ENCODE measurements at places on chromosomes 6 and 20.

DNA sequence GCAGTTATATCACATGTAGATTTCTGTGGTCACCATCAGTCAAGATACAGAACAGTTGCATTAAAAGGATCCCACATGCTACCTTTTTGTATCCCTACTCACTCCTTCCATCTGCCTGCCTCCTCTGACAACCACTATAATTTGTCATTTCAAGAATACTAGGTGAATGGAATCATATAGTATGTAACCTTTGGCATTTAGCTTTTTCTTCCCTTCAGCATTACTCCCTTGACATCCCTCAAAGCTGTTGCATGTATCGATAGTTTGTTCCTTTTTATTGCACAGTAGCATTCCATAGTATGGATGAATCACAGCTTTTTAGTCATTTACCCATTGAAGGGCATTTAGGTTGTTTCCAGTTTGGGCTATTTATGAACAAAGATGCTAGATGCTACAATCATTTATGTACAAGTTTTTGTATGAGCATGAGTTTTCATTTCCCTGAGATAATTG lies 26.1 kb downstream of the NCOA7 start:
- DNase-seq, result no peak

DNA sequence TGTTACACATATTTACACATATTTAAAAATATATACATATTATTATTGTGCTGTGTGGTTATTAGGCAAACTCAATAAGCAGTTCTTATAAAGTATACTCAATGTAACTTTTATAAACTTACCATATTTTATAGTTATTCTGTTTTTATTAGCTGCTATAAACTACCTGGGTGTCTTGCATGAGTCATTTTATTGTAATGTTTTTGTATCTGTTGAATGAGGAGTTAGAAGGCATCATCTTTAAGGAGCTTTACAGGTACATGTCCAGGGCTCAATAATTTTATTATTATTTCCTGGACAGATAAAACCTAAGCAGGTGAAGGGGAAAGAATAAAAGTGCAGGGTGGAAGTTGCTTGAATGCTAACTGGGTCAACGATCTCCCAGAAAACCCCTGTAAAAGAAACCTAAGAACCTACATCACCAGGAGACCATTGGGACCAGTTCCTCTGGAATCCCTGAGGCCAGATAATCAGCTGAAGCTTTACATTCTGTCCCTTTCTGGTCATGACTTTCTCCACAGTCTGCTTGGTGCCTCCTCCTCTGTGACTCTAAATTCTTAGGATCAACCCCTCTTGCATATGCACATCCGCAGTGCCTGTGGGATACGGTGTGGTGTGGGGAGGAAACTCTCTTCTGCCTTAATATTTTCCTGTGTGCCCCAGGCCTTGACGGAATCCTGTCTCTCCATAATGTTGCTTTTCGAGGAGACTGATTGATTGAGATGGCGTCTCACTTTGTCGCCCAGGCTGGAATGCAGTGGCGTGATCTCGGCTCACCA lies 38.0 kb downstream of the TRIM38 start:
- no peak for DNase-seq

DNA sequence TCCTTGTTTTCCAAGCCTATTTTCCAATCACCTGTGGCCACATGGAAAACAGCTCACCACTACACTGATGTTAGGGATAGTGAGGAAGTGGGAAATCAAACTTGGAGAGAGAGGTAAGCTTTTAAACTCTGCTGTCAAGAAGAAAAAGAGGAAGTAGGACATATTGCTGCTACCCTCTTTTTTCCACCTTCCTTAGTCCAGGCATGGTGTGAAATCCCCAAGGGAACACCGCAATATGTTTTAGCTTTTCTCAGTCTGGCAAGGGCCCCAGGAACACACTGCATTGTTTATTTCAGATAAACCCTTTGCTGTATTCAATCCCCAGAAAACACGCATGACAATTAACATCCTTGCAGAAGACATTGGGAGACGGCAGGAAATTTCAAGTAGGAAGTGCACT lies 61.3 kb downstream of the HS3ST5 start:
- no peak for DNase-seq

DNA sequence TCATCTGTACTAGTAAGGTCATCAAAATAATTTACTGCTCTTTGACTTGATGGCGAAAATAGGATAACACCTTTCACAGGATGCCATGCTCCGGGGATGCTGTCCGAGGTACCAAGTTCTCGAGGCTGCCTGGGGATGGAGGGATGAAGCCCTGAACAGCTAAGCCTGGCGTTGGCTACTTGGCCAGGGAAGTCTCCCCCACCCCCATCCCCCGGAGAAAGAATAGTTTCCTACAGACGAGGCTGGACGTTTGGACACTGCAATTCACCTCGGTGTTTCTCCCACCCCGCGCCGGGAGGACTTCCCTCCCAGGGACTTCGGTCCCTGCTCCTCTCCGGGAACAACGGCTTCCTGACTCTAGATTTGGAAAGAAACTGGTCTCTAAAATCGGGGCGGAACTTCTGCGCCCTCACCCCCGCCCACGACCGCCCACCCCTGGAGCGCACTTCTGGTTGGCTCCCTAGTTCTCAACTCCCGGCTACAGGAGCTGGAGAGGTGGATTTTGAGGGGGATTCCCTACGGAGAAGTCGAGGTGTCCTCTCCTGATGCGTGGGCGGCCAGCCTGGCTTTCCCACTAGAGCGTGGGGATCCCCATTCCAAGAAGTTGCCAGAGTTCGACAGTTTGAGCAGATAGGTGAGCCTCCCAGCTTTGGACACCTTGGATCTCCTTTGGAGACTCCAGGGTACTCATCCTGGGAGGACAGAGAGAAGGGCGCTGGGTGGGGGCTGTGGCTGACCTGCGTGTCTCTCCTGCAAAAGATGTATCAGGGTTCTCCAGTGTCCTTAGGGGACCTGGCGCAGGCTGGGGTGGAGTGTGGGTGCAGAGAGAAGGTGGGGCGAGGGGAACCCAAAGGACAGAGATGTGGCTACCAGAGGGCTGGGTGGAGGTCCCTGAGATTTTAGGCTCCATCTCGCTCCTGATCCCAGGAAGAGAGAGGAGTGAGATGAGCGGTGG lies 1.1 kb downstream of the PCSK2 start:
- no peak for DNase-seq

DNA sequence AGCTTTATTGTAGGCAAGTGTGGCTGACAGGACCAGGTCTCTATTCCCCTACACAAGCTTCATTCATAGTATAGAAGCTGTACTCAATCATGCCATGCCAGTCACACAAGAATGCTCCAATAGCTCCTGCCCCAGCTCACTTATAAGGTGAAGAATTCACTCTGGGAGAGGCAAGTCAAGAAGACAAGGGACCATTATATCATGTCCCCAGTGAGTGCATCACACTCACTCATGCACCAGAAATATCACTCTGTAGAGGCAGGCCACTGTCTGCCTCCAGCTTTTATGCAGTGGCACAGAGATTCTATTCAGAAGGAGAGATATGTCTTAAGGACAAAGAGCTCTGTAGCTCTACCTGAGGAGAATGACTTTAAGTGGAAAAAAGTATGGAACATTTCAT lies 263.2 kb downstream of the GJA1 start:
- DNase-seq, result no peak

DNA sequence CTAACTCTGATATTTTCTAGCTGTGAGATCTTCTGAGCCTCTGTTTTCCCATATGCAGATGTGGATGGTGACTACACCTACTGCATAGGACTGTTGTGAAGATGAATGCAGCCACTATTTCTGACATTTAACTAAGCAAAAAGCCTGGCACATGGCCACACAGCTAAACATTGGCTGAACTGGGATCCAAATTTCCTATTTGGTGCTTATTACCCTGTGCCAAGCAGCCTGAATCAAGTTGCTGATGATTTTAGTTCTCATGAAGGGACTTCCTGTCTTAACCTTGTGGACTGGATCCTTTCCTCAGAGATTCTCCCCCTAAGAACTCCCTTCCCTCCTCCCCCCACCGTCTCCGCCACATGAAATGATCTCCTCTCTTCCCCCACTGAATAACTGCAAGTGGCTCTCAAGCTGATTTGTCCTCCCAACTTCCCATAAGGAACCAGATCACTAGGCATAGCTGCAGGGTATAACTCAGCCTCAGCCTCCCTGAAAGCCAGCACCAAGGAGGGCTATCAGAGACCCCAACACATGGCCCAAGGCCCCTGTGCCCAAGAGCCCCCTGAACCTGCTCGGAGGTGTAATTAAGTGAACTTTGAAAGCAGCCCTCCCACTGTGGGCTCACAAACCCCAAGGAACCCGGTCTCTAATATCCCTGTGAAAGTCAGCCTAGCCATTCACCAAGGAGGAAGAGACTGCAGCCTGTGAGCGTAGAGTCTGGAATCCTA lies 55.7 kb downstream of the MAFB start:
- DNase-seq, result no peak

Data from CD4-positive, alpha-beta T cell treated with Interleukin-10 for 1 hour (primary cell).